ENCODE measurements at places on chromosomes 1 and 21. TPM values are rescaled to one million over a fixed set of nuclear protein-coding genes. Genes with fewer than 3 reads are reported as not detected.

The SNAPIN gene
- 58.9 TPM for total RNA-seq

The NBPF6 gene
- not detected for total RNA-seq

The MOB3C gene
- 11.7 TPM for total RNA-seq

The IGSF5 gene
- total RNA-seq = 0.25 TPM

The OR2T35 gene
- not detected for total RNA-seq

The AMIGO1 gene
- total RNA-seq = 2.5 TPM

The F13B gene
- total RNA-seq = not detected

The MRPS14 gene
- 21.1 TPM for total RNA-seq

The SH2D5 gene
- total RNA-seq = 29.5 TPM

The ERICH3 gene
- total RNA-seq = not detected

The LEFTY1 gene
- total RNA-seq = not detected

The RCAN3 gene
- total RNA-seq = 4.4 TPM

The HSPA6 gene
- 4.6 TPM for total RNA-seq

The LCE6A gene
- not detected for total RNA-seq

The HSD3B1 gene
- not detected for total RNA-seq

The RWDD3 gene
- total RNA-seq = 14.5 TPM

The OXCT2 gene
- total RNA-seq = 4.5 TPM

The RGSL1 gene
- not detected for total RNA-seq

The OR14K1 gene
- not detected for total RNA-seq

The LYPD8 gene
- total RNA-seq = not detected

The TTC24 gene
- total RNA-seq = not detected

The TMEM125 gene
- total RNA-seq = not detected

The C1orf116 gene
- total RNA-seq = under 0.01 TPM

The ABCD3 gene
- 44.1 TPM for total RNA-seq

The ZRANB2 gene
- total RNA-seq = 63.9 TPM

The NOS1AP gene
- total RNA-seq = 0.44 TPM

The SPRR2F gene
- not detected for total RNA-seq

The IPP gene
- 16.2 TPM for total RNA-seq

The PNRC2 gene
- 143 TPM for total RNA-seq

The DNAJC28 gene
- 1.1 TPM for total RNA-seq
